ENCODE measurements at places on chromosomes 3 and 15.

- no peak for DNase-seq
Observed at GRCh38 chr15:50685191-50685975, 1.2 kb downstream of the TRPM7 start.

GRCh38 chr15:68994149-68994548 lies 20.3 kb upstream of the NOX5 start:
- DNase-seq: no peak

DNA sequence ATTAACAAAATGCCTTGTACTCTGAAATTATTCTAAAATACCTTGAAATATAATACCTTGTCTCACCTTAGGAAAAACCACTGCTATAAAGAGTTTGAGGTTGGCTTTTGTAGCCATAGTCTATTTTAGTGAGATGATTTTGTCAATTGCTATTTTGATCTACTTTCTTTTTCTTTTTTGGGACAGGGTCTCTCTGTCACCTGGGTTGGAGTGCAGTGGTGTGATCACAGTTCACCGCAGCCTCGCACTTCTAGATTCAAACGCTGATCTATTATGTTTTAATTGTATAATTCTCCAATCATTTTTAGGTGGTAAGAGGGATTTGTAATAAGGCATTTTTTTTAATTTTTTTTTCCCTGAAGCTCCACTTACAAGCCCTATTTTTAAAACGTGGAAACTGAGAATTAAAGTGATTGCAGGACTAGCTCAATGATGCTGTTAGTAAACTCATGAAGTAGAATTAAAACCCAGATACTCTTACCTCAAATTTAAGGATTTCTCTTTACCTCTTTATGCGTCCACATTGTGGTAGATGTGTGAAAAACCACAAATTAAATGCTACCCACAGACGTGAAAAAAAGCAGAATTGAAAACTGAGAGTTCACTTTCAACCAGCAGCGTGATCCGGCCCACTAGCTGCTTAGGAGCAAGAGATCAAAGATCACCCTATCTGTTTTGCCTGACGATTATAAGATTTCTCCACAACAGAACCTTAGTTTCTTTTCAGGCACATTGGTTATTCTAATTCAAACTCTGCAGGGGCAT lies 384.2 kb downstream of the CGGBP1 start:
- no peak for DNase-seq

DNA sequence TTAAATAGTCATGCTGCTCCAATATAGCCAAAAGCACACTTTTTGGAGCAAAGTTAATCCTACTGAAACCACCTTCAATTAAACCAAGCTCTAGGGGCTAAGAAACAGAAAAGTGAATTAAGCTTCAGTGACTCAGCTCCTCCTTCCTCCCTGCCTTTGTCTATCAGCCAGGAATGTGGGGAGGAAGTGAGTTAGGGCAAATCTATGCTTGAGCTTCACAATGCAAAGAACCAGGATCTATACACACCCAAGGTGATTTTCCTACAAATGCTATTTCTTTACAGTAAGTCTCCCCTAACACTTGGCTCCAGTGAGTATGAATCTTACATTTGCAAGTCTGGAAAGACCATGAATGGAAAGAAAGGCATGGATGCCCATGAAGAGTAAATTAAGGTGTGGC lies 212.1 kb downstream of the P3H2 start:
- no peak for DNase-seq

DNA sequence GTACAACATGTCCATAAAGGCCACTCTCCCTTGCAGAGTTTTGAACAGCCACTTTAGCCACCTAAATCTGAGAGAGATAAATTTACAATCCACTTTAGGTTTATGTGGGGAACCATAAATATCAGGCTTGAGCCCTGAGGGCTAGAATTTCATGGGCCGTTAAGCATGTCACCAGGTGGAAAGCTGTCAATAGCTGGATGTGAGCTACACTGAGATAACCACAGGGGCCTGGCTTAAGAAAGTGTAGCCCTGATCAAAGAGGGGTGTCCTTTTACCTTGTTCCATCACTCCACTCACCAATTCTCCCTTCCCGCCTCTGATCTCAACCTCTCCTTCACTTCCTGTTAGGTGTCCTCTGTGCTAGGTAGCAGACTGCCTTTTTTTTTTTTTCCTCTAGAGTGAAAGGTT lies 172.8 kb upstream of the ICE2 start:
- no peak for DNase-seq

- no peak for DNase-seq
Observed at GRCh38 chr3:159685801-159686200, 302.8 kb upstream of the IL12A start.
